Stimulated activated CD8-positive, alpha-beta memory T cell treated with anti-CD3 and anti-CD28 coated beads, Interleukin-4, amount 100 ng/mL, for 1 hour (primary cell): ENCODE measurements at places on chromosomes 3 and 15.

- DNase-seq = no peak
Measured at GRCh38 chr15:76163457-76164295, 103.9 kb downstream of the TMEM266 start.

DNA sequence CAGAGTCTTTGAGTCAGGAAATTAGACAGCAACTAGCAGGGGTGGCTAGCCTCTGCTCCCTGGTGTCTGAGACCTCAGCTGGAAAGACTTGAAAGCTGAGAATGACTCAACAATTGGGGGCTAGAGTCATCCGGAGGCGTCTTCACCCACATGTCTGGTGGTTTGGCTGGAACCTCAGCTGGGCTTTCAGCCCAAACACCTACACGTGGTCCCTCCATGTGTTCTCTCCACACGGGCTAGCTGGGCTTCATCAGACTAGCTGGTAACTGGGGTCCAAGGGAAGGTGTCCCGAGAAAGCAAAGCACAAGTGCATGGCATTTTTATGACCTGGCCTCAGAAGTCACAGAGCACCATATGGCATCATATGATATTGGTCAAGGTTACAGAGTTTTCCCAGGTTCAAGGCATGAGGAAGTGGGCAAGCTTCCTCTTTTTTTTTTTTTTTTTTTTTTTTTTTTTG lies 19.9 kb upstream of the ABHD2 start:
- no peak for DNase-seq

- DNase-seq = no peak
Measured at GRCh38 chr3:87414271-87414670, 137.9 kb upstream of the POU1F1 start.

- no peak for DNase-seq
Measured at GRCh38 chr15:87901008-87901407, 355.5 kb downstream of the NTRK3 start.

DNA sequence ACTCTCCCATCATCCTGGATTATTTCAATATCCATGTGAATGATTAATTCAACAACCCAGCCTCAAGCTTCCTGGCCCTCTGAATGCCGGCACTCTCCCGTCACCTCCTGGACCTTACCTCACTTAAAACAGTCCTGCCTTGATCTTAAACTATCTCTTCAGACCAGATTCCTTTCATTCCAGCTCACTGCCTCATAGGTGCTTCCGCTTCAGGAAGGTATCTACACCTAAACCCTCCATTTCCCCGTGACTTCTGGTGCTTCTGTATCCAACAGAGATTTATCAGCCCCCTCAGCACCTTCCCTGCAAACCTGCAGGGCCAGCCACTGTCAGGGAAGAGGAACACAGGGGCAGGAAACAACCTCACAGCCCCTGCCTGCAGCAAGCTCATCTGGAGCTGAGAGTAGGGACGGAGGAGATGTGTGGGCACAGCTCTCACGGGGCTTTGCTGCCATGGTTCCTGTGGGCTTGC lies 98.9 kb upstream of the TJP1 start:
- DNase-seq = no peak

DNA sequence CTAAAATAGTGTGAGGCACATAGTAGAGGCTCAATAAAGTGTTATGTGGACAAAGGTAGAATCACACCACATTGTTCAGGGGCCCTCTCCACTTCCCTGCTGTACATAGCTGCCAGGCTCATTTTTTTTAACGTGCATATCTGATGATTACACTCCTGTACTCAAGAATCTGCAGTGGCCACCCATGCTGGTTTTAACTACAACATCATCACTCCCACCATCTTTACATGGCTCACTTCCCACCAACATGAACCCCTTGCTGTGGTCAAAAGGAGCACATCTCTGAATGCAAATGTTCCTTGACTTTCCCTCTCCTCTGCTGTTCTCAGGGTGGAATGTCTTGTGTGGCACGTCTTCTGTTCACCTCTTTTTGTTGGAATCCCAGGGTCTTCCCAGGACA lies 76.7 kb downstream of the FEM1B start:
- DNase-seq = no peak
